Activated T-helper 1 cell treated with Interleukin-2 at 50 U/mL for 16 hours (primary cell): ENCODE measurements at places on chromosomes 12 and 14.

- no peak for DNase-seq
Measured at GRCh38 chr14:78758333-78758732, 588.2 kb downstream of the NRXN3 start.

GRCh38 chr14:65168840-65169239 lies 66.5 kb upstream of the MAX start:
- DNase-seq, result no peak

DNA sequence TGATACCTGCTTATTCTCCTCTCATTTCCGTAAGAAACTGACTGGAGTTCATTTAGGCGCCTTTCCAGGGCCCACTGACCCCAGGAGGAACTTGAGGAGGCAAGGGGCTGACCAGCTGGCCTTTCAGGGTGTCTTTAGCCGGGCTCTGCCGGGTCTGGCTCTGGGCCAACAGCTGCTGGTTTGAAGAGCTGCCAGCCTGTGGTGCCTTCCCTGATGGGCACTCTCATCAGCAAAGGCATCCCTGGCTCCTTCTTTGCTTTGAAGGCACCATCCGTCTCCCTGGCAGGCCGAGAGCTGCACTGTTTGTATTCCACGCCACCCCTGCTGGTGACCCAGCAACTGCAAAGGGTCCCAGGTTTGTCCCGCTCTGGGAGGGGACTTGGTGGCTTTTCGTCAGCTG lies 42.0 kb downstream of the IQSEC3 start:
- no peak for DNase-seq

DNA sequence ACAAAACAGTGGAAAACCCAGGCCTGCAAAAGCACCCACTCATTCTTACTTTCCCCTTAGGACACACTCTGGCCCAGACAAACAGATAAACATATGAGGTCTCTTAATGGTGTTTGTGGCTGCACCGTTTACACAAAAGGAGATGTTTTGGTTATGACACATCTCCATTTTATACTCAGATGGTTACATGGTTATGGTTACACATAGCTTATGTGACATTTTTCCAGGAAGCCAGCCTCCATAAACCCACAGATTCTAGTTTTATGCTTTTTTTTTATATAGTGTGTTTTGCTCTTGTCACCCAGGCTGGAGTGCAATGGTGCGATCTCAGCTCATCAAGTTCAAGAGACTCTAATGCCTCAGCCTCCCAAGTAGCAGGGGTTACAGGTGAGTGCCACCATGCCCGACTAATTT lies 3.5 kb upstream of the KLRD1 start:
- no peak for DNase-seq

DNA sequence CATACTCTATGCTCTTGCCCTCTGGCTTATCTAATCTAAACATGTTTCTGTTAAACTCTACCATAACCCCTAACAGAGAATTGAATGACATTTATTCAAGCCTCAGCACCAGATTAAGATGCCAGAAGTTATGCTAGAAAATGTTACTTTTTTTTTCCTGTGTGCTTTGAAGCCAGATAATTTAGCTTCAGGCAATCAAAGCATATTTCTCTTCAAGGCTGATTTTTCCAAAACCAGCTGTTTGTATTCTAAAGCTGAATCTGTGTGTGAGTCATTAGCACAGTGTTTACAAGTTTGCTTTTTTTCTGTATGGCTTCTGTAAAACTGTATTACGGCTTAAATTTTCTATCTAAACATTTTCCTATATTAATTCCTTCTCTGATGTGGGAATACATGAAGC lies 326.1 kb downstream of the FSCB start:
- DNase-seq, result no peak

GRCh38 chr12:110314308-110314707 lies 33.3 kb downstream of the ATP2A2 start:
- no peak for DNase-seq

DNA sequence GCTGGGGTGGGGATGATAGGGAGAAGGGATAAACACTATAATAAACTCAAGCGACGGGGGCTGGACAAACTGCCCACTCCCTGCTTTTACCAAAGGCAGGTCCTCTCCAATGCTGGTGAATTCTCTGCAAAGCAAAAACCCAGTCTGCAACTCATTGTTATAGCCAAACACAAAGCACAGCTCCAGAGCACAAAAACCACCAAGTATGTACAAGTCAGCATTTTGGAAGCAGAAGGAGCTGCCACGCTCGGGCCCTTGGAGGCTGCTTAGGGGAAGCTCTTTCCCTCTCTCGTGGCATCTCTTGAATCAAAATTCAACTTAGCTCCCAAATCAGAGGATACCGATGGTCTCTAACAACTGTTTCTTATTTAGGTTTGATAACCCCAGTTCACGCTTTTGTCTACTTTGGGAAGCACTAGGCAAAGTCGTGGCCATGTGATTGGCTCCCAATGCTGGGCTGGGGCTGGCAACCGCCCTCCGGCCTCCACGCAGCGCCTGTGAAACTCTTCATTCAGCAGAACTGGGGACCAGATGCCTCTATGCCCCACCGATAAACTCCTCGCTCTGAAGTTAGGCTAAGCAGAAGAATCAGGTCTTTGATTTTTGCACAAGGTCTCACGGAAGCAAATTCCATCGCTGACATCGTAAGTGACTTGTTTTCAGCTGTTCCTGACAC lies 158.5 kb upstream of the FOXN3 start:
- DNase-seq, result no peak

GRCh38 chr14:61695695-61696527 lies 598 bp downstream of the HIF1A start:
- DNase-seq, result peak; percentile 24

- no peak for DNase-seq
Measured at GRCh38 chr12:41336041-41336549, 148.0 kb downstream of the PDZRN4 start.
